ENCODE measurements at places on chromosomes 2 and 18.
A peak's percentile ranks its signal among the peaks of the same experiment; 100 is the strongest.

GRCh38 chr2:223943561-223944008, 1.6 kb downstream of the WDFY1 start:
- DNase-seq, result no peak

- no peak for DNase-seq
Measured at GRCh38 chr2:126614524-126615227, 41.3 kb upstream of the GYPC start.

DNA sequence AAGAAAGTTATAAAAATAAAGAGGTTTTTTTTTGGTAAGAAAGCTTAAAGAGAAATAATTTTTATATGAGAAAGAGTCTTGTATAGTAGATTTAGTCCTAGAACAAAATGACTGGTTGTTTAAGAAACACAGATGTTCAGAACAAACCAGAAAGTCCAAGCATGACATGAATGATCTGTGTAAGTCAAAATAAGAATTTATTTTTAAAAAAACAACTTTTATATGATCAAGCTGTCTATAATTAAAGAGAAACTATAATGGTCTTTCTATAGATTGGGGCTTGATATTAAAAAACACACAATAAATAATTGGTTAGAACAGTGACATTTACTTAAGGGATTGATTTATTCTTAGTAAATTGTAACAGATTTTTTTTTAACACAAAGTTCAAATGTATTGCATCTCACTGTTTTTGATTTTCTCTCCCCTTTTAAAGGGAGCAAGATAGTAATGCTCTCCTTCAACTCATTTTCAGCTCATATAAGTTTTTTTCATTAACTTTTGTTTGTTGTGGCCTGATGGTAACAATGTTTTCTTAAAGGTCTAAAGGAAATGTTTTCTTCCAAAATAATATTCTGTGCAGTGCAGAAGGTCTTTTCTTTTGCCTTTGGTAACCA, 1256.8 kb downstream of the LRP1B start:
- DNase-seq, result no peak

- no peak for DNase-seq
Measured at GRCh38 chr2:3465328-3465727, 54.0 kb downstream of the ADI1 start.

DNA sequence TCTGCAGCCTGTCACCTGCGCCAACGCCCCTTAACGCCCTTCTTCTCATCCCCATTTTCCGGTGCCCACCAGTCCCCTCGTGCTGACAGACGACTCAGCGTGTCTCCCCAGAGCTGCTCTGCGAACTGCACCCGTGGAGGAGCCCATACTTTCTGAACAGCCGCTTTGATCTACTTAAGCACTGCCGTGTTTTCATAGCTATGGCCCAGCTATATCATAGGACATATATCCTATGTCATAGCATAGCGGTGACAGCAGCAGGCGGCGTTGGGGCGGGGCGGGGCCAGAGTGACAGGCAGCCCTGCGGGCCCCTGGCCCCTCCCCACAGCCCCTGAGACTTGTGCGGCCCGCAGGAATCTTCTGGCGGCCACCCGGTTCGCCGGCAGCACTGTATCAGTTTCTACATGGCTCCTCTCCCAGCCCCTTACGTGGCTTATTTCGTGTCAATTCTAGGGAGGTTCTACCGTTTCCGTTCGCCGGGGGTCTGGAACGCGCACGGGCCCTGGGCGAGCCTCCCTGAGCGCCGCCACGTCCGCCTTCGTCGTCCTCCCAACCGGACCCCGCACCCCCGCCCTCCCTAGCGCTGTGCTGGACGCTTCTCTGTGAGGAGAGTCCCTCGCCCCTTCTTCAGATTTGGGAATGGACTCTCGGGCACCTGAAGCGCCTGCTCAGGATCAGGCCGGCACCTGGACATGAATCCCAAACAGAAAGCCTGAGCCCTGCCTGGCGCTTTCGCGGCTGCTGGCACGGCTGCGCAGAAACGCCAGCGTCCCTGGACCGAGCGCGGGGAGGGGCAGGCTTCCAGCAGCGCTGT, 35.4 kb downstream of the PTPN18 start:
- DNase-seq, result peak; percentile 73

GRCh38 chr2:22153931-22154613, 1030.3 kb downstream of the TDRD15 start:
- DNase-seq, result no peak

DNA sequence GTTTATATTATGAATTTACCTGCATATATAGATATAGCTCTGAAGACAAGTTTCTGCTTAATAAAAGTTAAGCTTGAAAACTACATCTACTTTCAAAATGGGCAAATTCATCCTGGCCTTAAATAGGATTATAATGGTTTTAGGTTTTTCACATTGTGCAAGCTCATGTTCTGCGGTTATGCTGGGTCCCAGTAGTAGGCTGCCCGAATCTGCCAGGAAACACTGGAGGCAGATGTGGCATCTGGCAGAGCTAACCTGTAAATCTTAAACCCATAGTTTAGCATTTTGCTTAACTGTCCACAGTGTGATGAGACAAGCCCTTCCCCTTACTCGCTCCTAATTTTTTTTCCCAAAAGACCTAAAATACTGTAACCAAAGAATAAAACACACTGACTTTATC, 234.2 kb downstream of the TCF4 start:
- no peak for DNase-seq

DNA sequence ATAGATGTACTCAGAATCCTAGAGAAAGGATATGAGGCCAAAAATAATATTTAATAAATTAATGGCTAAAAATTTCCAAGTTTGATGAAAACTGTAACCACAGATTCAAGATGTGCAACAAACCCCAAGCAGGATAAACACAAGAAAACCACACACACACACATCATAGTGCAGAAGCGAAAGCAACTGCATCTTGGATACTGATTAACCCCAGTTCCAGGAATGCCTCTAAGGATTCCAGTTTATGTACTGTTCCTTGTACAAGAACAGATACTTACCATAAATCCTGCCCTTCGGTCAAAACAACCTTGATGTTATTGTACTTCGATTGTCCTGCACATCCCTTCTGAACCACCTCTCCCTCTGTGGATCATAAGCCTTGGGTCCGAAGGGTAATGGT, 122.8 kb upstream of the PID1 start:
- DNase-seq, result no peak

- no peak for DNase-seq
Measured at GRCh38 chr2:235160281-235160810, 208.5 kb downstream of the SH3BP4 start.

GRCh38 chr18:67301592-67301991, 214.9 kb downstream of the DSEL start:
- DNase-seq, result no peak

- no peak for DNase-seq
Measured at GRCh38 chr2:95007031-95007609, 18.4 kb upstream of the MAL start.

DNA sequence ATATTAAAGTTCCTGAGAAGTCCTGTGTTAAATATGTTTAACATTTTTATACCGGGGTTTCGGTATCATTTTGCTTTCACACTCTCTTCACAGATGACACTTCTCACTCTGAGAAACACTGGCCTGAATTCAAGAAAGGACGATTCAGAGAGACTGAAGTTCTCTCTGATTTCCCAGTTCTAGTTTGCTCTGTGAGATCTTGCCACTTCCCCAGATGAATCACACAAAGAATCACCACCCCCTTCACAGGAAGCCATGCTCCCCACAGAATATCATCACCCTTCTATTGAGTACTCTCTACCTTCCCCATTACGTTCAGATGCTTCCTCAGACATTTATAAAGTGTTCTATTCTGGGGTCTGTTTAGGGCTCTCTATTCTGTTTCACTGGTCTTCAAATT, 16.1 kb upstream of the CD207 start:
- peak; percentile 14 for DNase-seq

DNA sequence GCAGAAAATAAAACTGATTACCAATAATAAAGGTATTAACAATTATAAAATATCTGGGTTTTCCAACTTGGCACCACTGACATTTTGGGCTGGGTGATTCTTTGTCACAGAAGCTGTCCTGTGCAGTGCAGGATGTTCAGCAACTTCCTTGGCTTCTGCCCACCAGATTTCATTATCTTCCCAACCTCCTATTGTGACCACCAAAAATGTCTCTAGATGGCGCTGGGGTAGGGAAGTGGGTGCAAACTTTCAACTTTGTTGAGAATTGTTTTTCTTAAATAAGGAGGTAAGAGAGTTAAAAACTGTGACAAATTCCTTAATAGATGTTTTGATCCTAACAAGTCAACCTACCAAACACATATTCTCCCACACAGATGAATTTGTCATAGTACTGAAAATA, 90.1 kb downstream of the GAREM1 start:
- no peak for DNase-seq

DNA sequence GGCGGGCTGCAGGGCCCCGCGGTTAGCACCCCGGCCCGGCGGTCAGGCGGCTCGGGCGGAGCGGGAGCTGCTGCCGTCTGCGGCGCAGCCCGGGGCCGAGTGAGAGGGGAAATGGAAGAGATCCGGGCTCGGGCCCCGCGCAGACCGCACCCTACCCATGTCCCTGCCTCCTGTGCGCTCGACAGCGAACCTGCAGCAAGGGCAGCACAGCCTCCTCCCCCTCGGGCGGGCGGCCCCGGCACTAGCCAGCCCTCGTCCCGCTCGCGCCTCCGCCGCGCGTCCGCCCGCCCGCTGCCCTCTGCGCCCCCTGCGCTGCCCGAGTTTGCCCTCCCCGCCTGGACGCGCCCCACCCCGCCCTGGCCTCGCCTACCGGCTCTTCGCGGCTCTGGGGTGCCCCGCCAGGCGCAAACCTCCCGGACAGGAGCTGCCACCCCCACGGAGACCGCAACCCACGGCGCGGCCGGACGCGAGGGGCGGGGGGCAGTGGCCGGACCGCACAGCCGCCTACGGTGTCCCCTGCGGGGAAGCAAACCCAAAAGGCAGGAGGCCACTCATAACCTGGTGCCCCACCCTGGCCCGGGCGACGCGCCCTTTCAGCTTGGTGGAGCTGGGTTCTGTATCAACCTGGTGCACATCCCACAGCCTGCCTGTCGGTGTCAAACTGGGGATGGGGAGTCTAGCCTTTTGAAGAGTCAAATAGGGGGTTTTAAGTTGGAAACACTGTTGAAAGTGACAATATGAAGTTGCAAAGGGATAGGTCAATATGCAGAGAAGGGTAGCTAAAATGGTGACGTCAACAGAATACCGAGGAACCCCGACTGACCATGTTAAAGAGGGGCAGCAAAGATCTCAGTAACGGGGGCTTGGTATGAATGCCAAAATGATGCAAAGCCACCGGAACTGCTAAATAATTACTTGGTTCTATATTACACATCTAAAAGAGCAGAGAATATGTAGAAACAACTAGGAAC, at the start of gene IHH:
Gene IHH, minus strand, starts transcription at position 101 of the 971 bp plus-strand sequence. CDS start 454 bp downstream, outside the sequence.
- DNase-seq, result no peak

GRCh38 chr18:21629089-21629832, 17.1 kb downstream of the SNRPD1 start:
- no peak for DNase-seq

GRCh38 chr2:102005989-102006885, 14.5 kb downstream of the IL1R2 start:
- DNase-seq, result no peak

DNA sequence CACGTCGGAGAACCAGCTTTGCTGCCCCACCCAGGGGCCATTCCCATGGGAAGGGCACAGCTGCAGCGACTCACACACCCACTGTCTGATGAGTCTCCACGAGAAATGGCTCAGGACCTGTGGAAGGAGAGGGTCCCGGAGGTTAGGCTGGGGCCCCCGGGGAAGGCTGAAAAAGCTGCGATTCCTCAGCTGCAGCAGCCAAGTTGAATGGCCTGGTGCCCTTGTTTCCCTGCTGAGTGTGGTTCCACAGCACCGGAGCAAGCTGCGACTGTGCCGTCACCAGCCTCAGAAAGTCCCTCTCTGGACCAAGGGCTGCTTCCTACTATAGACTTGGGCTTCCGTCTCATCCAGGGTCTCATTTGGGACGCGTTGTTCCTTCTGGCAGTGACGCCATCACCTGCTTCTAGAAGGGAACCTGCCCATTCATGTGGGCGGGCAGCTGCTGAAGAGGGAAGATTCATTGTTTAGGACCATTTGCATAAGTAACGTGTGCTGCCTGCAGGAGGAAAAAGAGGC, 180.2 kb downstream of the INHBB start:
- no peak for DNase-seq

- no peak for DNase-seq
Measured at GRCh38 chr2:138421315-138421970, 80.1 kb upstream of the SPOPL start.

GRCh38 chr2:241686324-241686649, 328 bp downstream of the DTYMK start:
- no peak for DNase-seq

DNA sequence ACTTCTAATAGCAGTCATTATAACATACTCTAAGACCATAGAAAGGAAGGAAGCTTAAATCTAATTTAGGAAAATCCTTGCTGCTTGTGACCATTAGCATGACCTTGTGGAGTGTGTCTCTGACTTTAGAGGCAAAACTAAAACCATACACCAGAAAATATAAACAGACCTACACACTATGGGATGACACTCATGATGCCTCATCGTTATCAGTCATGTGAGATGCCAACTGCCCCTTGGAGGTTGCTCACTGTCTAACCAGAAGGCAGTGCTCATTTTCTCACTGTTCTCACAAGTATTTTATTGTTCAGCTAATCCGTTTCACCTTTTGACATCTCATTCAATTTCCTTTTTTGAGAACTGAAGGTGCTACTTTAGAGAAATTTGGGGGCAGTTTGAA, 376.9 kb downstream of the RND3 start:
- DNase-seq, result no peak

- DNase-seq, result no peak
Measured at GRCh38 chr2:125185691-125186270, 1160.7 kb downstream of the CNTNAP5 start.

DNA sequence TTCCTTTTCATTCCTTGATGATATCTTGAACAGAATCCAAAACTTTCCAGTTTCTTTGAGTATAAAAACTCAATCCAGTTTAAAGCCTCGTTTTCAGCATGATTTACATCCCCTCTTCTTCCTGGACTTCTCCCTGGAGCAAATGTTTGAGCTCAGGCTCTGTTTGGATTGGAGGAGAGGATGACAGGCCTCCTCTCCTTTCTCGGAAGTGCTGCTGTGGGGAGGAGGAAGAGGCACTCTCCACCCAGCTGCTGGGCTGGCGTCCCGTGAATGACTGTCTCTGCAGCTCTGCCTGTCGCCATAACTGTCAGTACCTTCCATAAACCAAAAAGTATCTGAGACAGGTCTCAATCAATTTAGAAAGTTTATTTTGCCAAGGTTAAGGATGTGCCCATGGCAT, 238.2 kb upstream of the AGAP1 start:
- DNase-seq, result no peak

- DNase-seq, result no peak
Measured at GRCh38 chr2:20123871-20124594, 72.6 kb upstream of the LAPTM4A start.

DNA sequence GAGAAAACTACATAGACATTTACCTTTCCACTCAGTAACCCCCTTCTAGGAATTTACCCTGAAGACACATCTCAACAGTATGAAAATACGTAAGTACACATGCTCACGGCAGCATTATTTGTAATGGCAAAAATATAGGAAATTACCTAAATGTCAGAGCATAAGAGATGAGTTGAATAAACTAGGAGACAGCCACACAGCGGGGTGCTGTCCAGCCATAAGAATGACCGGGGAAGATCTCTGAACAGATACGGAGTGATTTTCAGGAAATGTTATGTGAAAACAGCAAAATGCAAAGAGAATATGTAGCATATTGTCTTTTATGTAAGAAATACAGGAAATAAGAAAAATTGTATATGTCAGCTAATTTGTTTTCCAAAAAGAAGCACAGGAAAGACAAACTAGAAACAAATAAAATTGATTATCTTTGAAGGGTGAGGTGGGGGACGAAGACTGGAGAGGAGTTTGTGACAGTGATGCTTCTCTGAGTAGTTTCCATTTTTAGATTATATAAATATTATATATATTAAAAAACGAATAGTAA, 195.4 kb downstream of the HAUS1 start:
- DNase-seq, result no peak

Measured in putamen (tissue), 1 donor.